ENCODE measurements at places on chromosomes 11 and 22. TPM values are rescaled to one million over a fixed set of nuclear protein-coding genes. Genes with fewer than 3 reads are reported as not detected.

DEFB131B gene
- not detected for total RNA-seq

CPT1B gene
- total RNA-seq, result 4.4 TPM

FXYD2 gene
- 0.16 TPM for total RNA-seq

PRMT3 gene
- 12.6 TPM for total RNA-seq

OR5A1 gene
- not detected for total RNA-seq

CHEK2 gene
- total RNA-seq, result 18.1 TPM

GLYATL1B gene
- not detected for total RNA-seq

RFPL2 gene
- not detected for total RNA-seq

OTOG gene
- not detected for total RNA-seq

OR52H1 gene
- 0.63 TPM for total RNA-seq

CD248 gene
- 168 TPM for total RNA-seq

TMEM132A gene
- 9.0 TPM for total RNA-seq

SSTR3 gene
- total RNA-seq, result 0.16 TPM

TEX12 gene
- 0.16 TPM for total RNA-seq

GDPD4 gene
- not detected for total RNA-seq
